ENCODE measurements at places on chromosomes 11 and 22.

DNA sequence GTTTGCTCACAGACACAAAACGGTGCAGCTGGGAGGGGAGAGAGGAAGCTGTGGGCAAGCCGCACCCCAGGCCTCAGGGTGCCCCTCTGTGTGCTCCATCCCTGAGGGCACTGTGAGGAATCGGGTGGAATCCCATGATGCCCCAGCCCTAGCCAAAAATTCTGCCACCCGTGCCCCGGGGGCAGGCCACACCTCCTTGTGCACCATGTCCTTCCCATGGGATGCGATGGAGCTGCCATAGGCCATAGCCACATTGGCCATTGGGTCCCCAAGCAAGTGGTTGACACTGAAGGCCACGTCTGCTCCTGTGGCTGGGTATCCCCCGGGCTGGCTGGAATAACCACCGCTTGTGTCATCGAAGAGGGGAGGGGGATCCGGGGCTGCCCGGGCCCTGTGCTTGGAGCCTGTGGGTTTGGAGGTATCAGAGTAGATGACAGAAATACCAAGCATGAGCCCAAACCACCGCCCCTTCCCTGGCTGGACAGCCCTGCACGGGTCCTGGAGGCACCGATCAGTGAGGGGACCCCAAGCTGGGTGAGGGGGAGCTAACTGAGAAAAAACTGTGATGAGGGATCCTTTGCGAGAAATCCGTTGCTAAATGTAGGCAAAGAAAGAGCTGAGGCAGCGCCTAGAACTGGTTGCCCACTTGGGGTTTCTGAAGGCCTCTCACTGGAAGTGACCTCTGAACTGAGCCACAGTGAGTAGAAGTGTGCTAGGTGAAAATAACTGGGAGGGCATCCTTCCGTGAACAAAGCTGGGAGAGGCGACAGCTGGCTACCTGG, 863 bp downstream of the YIF1A start:
- DNase-seq = no peak

- DNase-seq = no peak
These were observed 41.1 kb downstream of the KCNC1 start for GRCh38 chr11:17775507-17776211.

DNA sequence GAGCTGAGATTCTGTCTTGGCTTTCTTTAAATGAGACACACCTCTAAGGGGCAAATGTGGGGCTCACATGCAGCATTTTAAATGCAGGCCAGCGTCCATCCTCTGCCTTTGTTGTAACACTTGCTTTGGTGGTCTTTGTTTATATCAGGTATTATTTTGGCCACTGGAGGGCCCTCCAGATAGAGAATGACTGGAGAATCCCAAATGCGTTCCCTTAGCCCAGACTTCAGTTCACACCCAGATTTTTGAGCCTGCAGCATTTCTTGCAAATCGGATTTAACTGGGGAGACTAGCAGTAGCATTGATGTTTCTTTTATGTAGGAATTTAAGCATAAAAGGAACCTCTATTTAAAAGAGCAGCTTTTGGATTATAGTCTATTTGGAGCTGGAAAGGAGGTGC, 200.2 kb upstream of the SORL1-AS1 start:
- DNase-seq = no peak

- no peak for DNase-seq
These were observed 24.0 kb downstream of the TCP11L1 start for GRCh38 chr11:33063326-33063881.

DNA sequence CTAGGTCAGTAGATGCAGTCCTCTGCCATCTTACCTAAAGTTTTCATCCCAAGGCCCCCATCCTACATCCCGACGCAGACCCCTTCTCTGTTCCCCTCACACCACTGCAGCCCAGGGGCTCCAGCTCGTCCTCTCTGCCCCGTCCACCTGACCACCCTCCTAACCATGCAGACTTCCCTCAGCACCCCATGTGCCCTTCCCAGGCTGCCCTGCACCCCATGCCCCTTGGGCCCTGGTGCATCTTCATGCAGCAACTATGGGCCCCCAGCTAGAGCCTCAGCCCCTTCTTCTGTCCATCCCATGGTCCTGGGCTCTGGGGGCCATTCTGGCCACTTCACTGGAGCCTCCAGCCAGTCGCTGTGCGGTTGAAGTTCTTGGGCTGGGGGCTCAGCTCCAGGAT, 2.9 kb downstream of the PRR33 start:
- DNase-seq = no peak

DNA sequence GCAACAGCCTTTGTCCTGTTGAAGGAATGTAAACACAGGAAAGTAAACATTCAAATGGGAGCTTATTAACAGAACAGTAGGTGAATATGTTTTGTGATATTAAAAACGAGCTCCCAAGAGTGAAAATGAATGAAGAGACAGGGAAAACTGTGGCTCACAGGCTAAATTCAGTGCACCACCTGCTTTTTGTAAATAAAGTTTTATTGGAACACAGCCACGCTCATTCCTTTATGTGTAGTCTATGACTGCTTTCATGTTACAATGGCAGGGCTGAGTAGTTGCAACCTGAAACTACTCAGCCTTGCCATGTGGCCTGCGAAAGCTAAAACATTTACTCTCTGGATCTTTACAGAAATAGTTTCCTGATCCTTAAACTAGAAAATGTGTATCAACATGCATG, 136.9 kb downstream of the MYO18B start:
- peak; percentile 46 for DNase-seq

GRCh38 chr11:69387409-69387885, 93.5 kb downstream of the MYEOV start:
- DNase-seq = no peak

- DNase-seq = no peak
These were observed 31.6 kb upstream of the ARHGAP32 start for GRCh38 chr11:129223701-129224149.

DNA sequence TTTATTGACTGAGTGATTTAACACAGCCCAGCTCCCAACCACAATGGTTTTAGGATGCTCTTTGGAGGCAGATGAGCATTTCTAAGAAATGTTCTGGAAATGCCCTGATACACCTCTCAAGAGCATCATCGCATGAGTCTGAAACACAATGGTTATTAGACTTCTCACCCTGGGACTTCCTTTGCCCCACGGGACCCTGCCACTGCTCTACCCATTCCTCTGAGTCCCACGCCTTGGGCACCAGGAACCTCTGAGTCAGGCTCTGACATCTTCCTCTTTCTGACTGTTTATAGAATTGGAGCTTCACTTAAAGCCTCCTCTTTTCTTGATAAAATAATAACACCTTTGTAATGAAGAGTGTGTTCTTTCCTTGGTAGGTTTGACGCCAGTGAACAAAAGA, 85.6 kb upstream of the PARVA start:
- no peak for DNase-seq

DNA sequence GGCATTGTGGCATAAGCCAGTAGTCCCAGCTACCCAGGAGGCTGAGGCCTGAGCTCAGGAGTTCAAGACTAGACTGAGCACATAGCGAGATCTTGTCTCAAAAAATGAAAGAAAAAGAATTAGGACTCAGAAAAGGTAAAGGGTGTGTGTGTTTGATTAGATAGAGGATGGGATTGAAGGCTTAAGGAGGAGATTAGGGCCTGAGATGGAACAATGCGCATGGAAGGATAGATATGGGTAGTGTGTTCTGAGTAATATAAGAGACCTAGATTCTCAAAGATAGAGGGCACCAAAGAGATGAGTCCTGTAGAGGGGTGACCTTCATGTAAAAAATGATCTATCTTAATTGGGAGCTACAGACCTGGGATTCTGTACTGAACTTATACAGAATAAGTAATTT, 17.3 kb upstream of the RAB30 start:
- no peak for DNase-seq

GRCh38 chr11:9384535-9385326, at the start of gene IPO7:
Gene IPO7 (plus strand): TSS chr11:9384652. CDS start chr11:9384764, 112 bp downstream.
- peak; percentile 92 for DNase-seq

DNA sequence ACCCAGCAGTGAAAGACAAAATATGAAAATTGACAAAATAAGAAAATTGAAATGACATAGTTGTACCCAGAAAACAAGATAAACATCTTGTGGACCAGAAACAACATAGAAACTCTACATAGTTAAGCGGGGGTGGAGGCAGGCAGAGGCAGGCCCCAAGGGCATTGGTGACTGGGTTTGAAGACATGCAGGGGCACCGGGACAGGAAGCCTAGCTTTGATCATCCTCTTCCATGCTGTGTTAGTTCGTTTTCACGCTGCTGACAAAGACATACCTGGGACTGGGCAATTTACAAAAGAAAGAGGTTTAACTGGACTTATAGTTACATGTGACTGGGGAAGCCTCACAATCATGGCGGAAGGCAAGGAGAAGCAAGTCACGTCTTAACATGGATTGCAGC, 33.5 kb upstream of the CRTAM start:
- DNase-seq = no peak

DNA sequence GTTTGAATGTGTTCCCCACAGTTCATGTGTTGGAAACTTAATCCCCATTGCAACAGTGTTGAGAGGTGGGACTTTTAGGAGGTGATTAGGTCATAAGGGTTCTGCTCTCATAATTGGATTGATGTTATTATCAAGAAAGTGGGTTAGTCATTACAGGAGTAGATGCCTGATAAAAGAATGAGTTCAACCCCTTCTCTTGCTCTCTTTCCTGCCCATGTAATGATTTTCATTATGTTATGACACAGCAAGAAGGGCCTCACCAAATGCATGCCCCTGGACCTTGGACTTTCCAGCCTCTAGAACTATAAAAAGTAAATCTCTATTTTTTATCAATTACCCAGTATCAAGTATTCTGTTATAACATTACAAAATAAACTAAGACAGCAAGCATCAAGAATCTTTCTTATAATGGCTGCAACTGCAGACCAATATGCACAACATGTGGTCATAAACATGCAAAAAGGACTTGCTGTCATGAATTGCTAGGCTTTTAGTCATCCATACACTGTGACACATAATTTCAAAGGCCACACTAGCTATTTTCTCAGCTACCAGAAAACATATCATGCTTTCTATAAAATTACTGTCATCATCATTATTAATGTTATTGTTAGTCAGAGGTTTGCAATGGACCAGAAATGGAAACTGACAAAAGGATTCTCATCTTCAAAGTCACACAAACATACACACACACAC, 99.9 kb upstream of the GUCY1A2 start:
- no peak for DNase-seq

- no peak for DNase-seq
These were observed 9.0 kb upstream of the CCT8L2 start for GRCh38 chr22:16601437-16602223.

- no peak for DNase-seq
These were observed 604.0 kb upstream of the ANO3 start for GRCh38 chr11:25727944-25728343.

DNA sequence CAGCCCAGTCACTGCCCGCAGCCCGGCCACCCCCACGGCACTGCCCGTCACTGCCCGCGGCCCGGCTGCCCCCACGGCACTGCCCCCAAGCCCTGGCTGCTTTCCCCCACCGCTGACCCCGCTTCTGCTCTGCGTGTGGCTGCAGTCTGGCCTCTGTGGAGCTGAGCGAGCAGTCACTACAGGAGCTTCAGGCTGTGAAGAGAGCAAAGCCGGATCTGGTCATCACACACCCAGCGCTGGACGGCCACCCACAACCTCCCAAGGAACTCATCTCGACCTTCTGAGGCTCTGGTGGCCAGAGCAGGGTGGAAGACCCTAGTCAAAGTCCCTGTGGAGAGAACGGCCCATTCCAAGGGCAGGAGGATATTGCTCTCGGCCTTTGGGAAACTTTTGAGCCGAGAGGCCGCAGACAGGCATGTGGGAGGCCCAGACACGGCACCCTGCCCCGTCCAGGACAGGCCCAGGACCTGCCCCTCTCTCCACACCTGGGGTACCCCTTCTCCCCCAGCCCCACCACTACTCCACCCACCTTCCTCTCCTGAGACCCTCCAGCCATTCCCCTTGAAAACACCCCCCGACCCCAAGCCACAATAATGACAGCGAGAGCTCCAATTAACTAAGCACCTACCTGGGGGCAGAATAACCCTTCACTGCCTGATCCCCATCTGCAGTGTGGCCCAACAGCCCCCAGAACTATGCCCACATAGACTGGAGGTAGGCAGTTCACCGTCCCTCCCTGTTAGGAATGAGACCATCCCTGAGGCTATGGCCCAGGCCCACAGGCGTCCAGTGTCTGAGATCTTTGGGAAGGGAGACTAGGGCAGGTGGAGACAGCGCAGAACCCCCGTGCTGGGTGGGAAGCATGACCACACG, 3.7 kb upstream of the PGGHG start:
- DNase-seq = no peak
